ENCODE measurements at places on chromosomes 6 and 20. TPM values are rescaled to one million over a fixed set of nuclear protein-coding genes. Genes with fewer than 3 reads are reported as not detected.

The ERVFRD-1 gene
- not detected for total RNA-seq

The MAFB gene
- 89.4 TPM for total RNA-seq

The EFCAB8 gene
- total RNA-seq = not detected

The TRIM15 gene
- total RNA-seq = 0.19 TPM

The CTSZ gene
- total RNA-seq = 25.6 TPM
